ENCODE measurements at places on chromosomes 7 and 10.

DNA sequence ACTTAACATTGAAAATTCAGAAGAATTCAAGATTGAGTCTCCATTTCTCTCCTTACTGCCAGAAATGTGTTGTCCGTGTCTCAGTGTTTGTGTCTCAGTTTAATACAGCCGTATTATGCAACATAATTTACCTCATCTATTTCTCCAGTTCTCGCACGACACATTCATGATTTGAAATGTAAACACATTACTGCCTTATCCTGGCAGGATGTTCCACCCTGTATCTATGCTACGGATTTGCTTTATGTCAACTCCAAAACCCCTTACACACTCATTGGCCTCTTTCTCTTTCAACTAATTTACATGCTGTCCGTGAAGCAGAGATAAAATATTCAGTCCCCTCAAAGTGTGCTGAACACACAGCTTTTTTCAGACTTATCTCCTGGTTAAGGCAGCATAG, 653.7 kb upstream of the SEMA3D start:
- H3K4me3 ChIP-seq: no peak overlapping the region
- H3K27me3 ChIP-seq: no peaks in the 10 kb centered on the region
- H3K27ac ChIP-seq: no peak overlapping the region
- no peak for DNase-seq

DNA sequence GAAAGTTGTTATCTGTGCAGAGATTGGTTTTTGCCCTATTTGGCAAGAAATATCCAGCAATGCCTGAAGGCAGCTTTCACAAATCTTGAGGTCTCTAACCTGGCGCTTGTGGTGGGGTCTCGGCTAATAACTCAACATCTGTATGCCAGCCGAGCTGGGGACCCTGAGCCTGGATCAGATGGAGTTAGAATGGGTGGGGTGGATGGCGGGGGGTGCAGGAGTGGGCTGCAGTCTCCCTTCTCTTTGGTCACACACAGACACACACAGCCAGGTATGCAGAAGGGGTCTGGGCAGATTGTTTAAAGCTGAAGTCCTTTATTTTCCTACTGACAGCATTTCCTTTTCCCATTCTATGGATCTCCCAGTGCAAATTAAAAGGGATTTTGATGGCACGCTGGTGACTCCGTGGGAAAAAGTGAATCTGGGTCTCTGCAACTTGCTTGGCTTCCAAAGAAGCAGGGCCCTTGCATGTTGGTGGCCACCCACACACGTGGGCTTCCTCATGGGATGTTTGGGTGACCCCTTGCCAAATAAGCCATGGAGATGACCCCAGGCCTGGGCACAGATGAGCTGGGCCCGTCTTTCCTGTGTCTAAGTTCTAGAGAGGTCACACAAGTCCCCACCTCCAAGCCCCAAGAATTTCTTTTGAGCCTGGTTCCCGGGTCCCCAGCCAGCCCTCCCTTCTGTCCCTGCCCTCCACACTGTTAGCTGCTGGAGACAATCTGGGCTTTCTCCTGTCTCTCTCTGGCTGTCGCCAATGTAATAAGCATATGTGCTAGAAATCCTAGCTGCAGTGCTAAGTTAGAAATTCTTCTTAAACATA, 39.9 kb upstream of the EMX2 start:
- H3K4me1 ChIP-seq: no peaks in the 10 kb centered on the region
- no peak overlapping the region for H3K27ac ChIP-seq
- H3K27me3 ChIP-seq: peaks cover 59% of the 10 kb centered on the region
- DNase-seq: no peak

DNA sequence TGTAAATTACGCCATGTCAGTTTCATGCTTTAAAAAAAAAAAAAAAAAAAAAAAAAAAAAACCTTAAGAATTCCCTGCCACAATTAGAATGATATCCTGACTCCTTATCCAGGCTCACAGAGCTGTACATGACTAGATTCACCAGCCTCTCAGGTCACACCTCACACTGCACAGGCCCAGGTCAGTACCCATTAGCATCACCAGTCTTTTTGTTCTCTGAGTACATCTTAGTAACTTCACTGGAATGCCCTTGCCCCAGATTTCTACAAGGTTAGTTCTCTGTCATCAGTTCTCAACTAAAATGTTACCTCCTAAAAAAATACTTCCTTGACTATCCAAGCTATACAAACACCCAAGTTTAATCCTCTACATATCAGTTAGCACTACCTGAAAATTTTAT, 211.0 kb downstream of the LRRN3 start:
- H3K4me3 ChIP-seq: no peak overlapping the region
- no peak overlapping the region for H3K27ac ChIP-seq
- DNase-seq: no peak
- peaks cover 3% of the 10 kb centered on the region for H3K4me1 ChIP-seq
- no peaks in the 10 kb centered on the region for H3K36me3 ChIP-seq
- H3K27me3 ChIP-seq: no peaks in the 10 kb centered on the region

DNA sequence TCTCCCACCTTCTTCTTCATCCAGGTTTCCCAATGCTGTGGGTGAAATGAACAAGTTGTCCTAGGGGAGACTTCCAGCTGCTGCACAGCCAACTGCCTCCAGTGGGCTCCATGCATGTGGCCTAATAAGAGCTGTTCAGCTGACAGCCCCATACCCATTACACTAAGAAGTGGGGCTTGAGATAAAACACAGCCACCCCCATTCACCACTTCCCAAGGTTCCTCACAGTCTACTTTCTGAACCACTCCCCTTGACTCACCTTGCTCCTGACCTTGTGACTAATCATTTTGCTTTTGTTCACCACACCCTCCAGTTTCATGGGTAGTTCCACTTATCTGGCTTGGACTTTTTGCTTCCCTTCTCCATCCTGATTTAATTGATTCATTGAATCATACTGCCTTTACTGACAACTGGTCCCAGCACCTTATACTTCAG, 119.3 kb downstream of the CABCOCO1 start:
- H3K4me1 ChIP-seq: no peaks in the 10 kb centered on the region
- H3K27ac ChIP-seq: no peak overlapping the region
- no peak for DNase-seq
- H3K4me3 ChIP-seq: no peak overlapping the region
- H3K27me3 ChIP-seq: peaks cover 30% of the 10 kb centered on the region

- peaks cover 19% of the 10 kb centered on the region for H3K27me3 ChIP-seq
- H3K4me3 ChIP-seq: no peak overlapping the region
- H3K4me1 ChIP-seq: no peaks in the 10 kb centered on the region
Observed at GRCh38 chr10:94524711-94525110, 20.9 kb upstream of the HELLS start.

GRCh38 chr7:18408461-18408860, 87.1 kb upstream of the HDAC9 start:
- peaks cover 3% of the 10 kb centered on the region for H3K36me3 ChIP-seq
- H3K4me1 ChIP-seq: peaks cover 5% of the 10 kb centered on the region
- no peaks in the 10 kb centered on the region for H3K27me3 ChIP-seq
- no peak overlapping the region for H3K27ac ChIP-seq
- DNase-seq: no peak
- H3K4me3 ChIP-seq: no peak overlapping the region

DNA sequence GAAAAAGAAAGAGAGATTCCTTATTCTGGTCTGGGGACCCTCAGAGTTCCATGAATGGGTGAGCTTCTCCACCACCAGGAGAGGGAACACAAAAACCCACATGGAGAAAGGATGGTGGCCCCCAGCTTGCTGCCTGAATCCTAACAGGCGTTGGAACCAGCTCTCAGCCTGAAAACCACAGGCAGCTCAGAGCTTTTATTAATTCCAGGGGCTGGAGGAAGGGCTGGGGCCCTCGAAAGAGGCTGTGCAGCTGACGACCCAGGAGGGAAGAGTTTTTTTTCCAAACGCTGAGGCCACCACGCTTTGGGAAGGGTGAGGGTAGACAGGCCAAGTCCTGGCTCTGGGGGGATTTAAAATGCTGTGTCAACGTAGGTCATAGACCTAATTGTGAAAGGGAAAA, 10.8 kb upstream of the ELN start:
- no peak overlapping the region for H3K27ac ChIP-seq
- H3K36me3 ChIP-seq: peaks cover 2% of the 10 kb centered on the region
- no peak overlapping the region for H3K4me3 ChIP-seq
- H3K4me1 ChIP-seq: no peaks in the 10 kb centered on the region

DNA sequence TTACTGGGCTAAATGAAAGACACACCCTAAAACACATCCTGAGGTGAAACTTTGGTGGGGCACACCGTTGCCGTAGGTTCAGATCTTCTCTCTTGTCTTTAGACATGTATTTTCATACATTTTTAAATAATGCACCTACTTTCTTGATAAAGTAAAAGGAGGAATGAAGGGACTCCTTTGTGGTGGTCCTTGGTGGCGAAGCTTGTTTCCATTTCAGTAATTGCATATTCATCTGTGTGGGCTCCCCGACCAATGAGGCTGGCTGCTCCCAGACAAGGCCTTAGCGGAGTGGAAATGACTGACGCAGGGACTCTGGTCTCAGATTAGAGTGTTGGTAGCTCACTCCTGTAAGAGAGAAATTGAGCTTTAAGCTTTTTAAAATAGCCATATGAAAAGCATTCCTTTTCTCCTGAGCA, 815 bp downstream of the CCSER2 start:
- peak overlapping the region; percentile 91 for H3K4me3 ChIP-seq
- H3K27me3 ChIP-seq: no peaks in the 10 kb centered on the region
- H3K27ac ChIP-seq: peak overlapping the region; percentile 99
- DNase-seq: peak; percentile 75

GRCh38 chr7:5532536-5533335, 109.1 kb upstream of the TNRC18 start:
- peaks cover 33% of the 10 kb centered on the region for H3K4me1 ChIP-seq
- no peaks in the 10 kb centered on the region for H3K27me3 ChIP-seq
- peaks cover 43% of the 10 kb centered on the region for H3K36me3 ChIP-seq
- peak; percentile 21 for DNase-seq

DNA sequence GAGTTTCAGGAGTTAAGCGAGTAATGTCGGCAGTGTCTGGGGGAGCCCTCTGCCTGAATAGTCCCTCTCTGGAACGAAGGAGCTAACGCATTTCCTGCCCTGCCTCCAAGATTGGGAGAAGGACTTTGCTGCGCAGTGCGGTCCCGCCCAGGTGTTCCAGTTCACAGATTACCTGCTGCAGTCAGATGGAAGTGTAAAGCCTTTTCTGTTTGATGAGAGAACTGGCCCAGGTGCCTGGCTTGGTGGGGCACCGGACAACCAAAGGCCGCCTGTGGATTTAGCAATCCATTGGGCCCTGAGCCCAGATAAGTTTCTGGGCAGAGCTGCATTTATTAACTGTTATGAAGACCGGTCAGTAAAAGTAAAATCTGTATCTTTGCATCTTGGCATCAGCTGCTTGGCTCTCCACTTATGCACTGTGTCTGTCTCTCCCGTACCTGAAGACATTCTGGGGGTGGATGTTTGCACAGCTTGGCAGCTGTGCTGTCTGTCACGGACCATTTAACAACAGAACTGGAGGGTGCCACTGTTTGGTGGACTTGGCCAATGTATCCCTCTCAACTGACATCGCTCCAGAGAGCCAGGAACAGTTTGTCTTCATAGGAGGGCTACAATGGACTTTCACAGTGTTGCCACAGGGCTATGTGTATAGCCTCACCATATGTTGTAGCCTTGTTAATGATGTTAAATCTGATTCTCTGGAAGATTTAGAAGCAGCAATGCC, 654.7 kb upstream of the ZWINT start:
- no peak for DNase-seq
- H3K27me3 ChIP-seq: no peaks in the 10 kb centered on the region
- no peaks in the 10 kb centered on the region for H3K4me1 ChIP-seq
- no peak overlapping the region for H3K27ac ChIP-seq

GRCh38 chr10:49768731-49769130, 6.6 kb upstream of the OGDHL start:
- DNase-seq: no peak
- no peaks in the 10 kb centered on the region for H3K36me3 ChIP-seq
- peaks cover 3% of the 10 kb centered on the region for H3K4me1 ChIP-seq
- no peak overlapping the region for H3K27ac ChIP-seq
- H3K27me3 ChIP-seq: peaks cover 71% of the 10 kb centered on the region

GRCh38 chr10:18261063-18261610, 120.9 kb downstream of the CACNB2 start:
- H3K27ac ChIP-seq: no peak overlapping the region
- DNase-seq: no peak
- no peak overlapping the region for H3K4me3 ChIP-seq
- H3K4me1 ChIP-seq: no peaks in the 10 kb centered on the region

DNA sequence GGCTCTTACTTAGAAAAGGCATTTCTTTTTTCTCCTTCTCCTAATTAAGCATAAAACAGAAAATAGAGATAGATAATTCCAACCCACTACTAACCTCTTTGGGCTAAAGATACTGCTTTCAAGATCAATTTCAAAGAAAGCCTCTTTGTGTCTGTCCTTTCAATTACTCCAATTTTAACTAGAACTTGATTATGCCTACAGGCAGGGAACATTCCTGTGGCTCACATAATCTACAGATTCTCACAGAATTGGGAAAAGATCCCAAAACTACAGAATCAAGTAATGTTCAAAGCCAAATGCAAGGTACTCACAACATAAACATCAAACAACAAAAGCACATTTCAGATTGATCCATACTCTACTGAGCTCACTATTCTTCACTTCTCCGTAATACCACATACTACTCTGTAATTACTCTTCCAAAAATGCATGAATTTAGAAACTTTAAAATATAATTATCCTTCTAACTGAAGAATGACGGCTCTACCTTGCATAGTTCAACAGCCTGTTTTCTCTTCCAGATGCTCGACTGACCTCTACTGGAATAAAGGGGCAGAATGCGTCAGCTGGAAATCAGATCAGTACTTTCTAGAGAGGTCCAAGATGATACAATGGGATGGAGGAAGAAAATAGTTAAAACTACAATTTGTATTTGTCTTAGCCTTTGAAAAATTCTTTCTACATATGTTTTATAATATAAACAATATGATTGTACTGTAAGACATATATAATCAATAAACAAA, 3.9 kb downstream of the MTERF1 start:
- H3K27me3 ChIP-seq: no peaks in the 10 kb centered on the region
- peaks cover 11% of the 10 kb centered on the region for H3K36me3 ChIP-seq
- DNase-seq: no peak
- H3K27ac ChIP-seq: no peak overlapping the region

Measured in effector memory CD8-positive, alpha-beta T cell (primary cell).